ENCODE measurements at places on chromosomes 4 and X.

GRCh38 chr4:186979961-186980745 is 256.5 kb upstream of the FAT1 start:
- DNase-seq, result no peak

DNA sequence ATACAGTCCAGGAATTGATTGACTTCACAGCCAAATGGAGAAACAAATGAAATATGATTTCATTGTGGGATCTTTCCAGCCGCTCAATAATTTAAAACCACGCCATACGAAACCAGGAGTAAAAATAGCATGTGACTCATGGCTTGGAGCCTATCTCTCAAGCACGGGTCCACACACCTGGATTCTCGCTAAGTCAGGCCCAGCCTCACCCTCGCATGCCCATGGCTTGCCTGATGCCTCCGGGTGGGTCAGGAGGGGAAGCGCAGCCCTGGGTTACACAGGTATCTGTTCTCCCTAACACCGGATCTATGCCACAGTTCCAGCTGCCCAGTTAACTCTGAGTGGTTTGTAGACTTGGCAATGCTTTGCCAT is 5.6 kb upstream of the ABLIM2 start:
- DNase-seq, result no peak

GRCh38 chr4:24793219-24794005 is 2.0 kb upstream of the SOD3 start:
- no peak for DNase-seq

GRCh38 chr4:115219862-115220261 is 106.4 kb upstream of the NDST4 start:
- no peak for DNase-seq

GRCh38 chrX:1597345-1598020 is 6.1 kb downstream of the AKAP17A start:
- DNase-seq, result no peak

GRCh38 chr4:176587920-176588319 is 204.8 kb downstream of the VEGFC start:
- DNase-seq, result no peak

DNA sequence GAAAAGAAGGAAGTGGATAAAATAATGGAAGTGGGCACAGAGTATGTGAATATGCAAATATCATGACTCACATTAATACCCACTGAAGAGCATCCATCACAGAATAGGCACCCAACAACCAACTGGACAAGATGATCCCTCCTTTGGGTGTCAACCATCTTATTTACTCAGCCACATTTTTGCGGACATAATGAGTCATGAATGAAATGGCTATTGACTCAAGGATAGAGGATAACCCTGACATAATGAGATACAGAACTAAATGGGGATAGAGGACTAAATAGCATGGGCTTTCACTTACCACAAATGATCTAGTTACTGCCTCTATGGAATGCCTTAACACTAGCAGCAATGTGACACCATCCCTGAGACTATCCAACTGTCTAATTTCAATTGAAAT is 224.7 kb downstream of the ANTXR2 start:
- no peak for DNase-seq

DNA sequence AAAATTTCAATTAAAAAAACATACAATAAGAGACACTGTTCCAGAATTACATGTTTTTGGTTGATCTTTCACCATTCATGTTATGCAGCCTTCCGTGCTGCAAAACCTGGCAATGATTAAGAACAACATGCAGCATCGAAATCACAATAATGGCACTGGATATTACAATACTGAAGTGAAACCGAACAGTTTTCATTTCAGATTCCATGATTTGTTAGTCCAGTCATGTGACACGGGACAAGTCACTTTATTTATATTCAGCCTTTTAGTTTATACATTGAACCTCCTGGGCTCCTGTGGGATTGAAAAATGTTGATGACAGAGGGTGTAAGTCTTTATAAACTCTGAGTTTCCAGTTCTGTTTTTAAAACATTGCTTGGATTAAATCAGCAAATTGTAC is 142.5 kb upstream of the TTC29 start:
- DNase-seq, result no peak

DNA sequence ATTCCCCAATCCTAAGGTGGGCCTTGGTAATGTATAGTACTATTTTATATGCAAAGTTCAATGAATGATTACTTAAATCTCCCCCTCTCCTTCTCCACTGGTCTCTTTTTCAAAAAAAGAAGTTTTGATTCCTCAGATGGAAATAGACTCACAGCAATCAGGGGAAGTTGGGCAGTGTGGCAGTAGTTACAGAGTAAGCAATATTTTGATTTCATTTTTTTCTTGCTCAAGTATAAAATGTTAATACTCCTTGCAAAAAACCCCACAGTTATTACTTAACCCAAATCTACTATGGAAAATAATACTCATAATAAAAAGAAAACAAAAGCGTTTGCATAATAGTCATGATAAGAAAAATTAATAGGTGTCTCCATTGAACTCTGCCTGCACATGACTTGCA is 56.9 kb upstream of the CXCL8 start:
- DNase-seq, result no peak

DNA sequence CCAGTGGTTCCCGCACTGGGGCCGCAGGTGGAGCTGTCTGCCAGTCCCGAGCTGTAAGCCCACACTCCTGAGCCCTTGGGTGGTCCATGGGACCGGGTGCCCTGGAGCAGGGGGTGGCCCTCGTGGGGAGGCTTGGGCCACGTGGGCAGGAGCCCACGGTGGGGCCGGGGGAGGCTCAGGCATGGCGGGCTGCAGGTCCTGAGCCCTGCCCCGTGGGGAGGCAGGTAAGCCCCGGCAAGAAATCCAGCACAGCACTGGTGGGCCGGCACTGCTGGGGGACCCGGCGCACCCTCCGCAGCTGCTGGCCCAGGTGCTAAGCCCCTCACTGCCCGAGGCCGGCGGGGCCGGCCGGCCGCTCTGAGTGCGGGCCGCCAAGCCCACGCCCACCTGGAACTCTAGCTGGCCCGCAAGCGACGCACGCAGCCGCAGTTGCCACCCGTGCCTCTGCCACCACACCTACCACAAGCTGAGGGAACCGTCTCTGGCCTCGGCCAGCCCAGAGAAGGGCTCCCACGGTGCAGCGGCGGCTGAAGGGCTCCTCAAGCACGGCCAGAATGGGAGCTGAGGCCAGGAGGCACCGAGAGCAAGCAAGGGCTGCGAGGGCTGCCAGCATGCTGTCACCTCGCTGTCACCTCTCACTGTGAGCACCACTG is 2.0 kb upstream of the METAP1 start:
- DNase-seq, result no peak

DNA sequence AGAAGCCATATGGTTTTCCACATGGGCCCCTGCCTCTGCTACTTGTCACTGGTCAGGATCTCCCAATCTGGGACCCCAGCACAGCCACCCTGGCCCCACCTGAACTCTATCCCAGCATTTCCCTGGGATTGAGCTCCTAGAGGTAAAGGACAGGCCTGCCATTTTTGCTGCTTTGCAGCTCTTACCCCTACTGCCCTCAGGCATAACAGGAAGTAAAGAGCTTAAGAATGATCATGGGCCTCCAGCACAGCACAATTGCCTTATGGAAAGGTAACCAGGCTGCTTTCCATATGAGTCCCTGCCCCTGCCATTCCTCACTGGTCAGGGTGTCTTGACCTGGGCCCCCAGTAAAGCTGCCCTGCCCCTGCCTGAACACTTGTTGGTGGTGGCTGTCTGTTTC is 254.9 kb upstream of the ZCCHC13 start:
- no peak for DNase-seq

GRCh38 chr4:101512416-101512815 is 165.1 kb upstream of the PPP3CA start:
- no peak for DNase-seq
